T-helper 9 cell (primary cell): ENCODE measurements at places on chromosomes 12 and 14.

GRCh38 chr14:105065280-105066228 lies at the start of gene GPR132:
Gene GPR132, minus strand, starts transcription at chr14:105065430. Its CDS starts 10,010 bp downstream, at chr14:105055420.
- DNase-seq: peak; percentile 84

GRCh38 chr12:39145175-39145999 lies 240.0 kb upstream of the CPNE8 start:
- no peak for DNase-seq

DNA sequence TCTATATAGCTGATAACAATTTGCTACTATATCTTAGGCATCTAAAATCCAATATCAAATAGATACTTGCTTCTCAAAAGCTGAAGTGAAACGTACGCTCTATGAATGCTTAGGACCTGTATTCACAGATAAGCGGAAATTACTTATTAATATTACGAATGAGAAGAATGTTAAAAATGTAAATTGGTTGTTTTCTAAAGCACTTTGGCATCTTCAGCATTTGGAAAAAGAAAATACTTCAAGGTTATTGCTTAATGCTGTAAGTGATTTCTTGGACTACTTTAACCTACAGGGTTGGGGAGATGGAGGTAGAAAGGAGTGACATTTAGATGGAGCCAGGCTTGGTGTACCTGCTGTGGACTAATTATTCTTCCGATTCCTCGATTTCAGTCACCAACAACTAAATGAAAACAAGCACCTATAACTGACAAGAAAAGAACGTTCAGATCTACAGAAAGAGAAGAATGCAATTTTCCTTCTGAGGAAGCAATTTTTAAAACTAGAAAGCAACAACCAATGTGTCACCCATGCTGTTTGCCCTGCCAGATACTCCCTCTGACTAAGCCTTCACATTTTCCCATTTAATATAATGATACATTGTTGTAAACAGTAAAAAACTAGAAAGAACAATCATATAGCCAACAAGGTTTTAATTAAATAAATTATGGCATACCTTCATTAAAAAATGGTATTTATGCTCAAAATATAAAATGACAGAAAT lies 49.3 kb downstream of the SLC25A21 start:
- DNase-seq: no peak

GRCh38 chr12:41250748-41251147 lies 62.6 kb downstream of the PDZRN4 start:
- DNase-seq: no peak

DNA sequence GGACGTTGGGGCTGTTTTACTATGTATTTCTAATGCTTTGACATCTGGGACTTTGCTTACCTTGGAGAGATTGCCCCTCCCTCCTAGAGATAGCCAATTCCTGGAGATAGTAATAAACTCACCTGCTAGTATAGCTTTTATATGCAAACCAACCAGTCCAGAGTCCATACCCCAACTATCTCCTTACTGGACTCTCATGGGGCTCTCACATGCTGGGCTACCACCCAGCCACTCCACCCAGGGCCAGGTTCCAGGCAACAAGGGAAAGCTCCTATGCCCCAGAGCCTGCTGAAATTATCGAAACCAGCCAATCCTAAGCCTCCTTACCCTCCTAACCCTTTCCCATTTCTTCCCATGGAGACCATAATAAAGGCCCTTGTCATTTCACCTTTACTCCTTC lies 25.5 kb upstream of the MGP start:
- DNase-seq: no peak

DNA sequence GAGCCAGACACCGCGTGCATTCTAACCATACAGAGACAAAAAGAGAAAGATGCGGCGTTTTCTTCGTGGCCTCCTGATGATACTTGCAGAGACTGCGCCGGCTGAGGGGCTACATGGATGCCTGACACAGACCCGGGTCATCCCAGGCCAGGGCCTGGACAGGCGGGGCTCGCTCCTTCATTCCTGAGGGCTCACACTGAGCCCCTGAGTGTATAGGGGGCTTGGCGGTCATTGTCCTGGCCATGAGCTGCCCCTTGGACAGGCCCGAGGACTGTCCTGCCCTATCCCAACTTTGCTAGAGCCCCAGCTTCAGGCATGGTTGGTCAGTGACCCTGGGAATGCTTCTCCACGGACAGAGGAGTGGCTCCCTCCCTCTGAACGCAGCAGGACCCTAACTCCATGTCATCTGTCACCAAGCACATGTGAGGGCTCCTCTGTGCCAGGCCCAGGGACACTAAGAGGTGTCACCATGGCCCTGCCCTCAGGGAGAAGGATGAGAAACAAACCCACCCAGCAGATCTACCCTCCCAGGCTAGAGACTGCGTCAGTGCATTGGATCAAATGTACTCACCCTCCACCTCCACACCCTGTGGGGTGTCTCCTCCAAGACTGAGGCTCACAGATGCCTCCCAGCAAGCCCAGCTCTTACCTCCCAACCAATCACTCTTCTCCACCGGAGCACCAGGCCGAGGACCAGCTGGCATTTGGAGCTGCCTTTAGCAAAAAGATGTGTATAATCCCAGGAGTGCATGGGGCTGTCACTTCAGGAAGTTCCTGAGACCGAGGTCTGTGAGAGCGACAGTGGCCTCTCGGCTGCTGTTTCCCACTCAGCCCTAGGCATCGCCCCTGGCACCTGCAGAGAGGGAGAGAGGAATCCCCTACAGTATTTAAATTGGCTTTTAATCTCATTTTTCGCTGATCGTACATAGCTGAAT lies 102.7 kb downstream of the DICER1 start:
- DNase-seq: no peak

DNA sequence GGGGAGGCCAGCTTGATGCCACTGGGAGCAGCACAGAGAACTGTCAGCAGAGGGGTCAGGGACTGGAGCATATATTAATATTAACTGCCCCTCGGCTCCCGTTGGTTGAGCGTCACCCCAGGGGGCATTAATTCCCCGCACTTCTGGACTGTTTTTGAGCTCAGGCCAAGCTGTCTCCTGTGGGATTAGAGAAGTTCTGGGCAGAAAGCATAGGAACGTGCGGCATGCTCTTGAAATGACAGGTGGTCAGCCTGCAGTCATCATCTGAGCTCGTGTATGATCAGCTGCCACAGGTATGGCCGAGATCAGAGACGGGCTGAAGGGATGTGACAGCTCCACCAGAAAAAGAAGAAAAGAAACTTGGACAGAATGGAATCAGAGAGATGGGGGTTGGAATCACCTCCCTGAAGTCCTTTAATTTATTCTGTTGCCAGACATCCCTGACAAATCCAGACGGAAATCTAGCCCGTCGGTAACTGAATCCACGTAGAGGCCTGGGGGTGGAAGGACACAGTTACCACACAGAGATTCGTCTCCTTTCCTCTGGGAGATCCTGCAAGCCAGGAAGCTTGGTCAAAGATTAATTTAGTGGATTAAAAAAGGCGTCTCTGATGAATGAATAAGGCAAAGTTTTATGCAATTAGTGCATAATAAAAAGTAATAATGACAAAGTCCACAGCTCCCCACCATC lies 23.6 kb downstream of the NR1H4 start:
- no peak for DNase-seq

DNA sequence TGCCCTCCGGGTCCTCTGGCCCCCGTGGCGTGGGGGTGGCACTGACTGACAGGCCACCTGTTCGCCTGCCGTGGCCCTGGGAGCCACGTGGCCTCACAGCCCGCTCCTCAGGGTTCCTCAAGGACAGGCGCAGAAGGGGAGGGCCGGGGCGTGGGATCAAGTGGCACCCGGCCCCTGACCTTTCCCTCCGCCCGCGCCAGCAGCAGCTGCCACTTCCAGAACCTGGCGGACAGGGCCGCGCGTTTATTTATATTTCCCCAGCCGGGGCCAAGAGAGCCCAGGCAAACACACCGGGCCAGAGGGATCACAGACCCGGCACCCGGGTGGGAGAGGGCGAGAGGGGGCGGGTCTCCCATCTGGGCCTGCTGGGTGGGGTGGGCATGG lies 92.6 kb downstream of the RFLNA start:
- no peak for DNase-seq

DNA sequence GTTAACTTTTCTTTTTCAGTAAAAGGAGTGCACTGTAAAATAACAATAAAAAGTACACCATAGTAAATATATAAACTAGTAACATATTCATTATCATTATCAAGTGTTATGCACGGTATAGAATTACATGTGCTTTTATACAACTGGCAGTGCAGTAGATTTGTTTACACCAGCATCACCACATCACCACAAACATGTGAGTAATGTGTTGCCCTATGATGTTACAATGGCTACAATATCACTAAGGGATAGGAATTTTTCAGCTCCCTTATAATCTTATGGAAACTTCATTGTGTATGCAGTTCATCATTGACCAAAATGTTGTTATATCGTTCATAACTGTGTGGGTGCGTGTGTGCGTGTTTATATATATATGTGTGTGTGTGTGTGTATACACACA lies 23.5 kb upstream of the NEDD1 start:
- no peak for DNase-seq
